ENCODE measurements at places on chromosomes 16 and 17.
A peak's percentile ranks its signal among the peaks of the same experiment; 100 is the strongest.

- DNase-seq = no peak
These were observed 36.9 kb downstream of the TMEM235 start for GRCh38 chr17:78268191-78268874.

- peak; percentile 95 for DNase-seq
These were observed 24.0 kb downstream of the LLGL2 start for GRCh38 chr17:75549246-75550138.

- DNase-seq = peak; percentile 94
These were observed at the start of gene PRRT2 for GRCh38 chr16:29811896-29812665. Gene PRRT2 (plus strand): TSS chr16:29812193. CDS start chr16:29813055, 862 bp downstream.

- DNase-seq = no peak
These were observed 484.9 kb upstream of the WSB1 start for GRCh38 chr17:26809033-26809432.

DNA sequence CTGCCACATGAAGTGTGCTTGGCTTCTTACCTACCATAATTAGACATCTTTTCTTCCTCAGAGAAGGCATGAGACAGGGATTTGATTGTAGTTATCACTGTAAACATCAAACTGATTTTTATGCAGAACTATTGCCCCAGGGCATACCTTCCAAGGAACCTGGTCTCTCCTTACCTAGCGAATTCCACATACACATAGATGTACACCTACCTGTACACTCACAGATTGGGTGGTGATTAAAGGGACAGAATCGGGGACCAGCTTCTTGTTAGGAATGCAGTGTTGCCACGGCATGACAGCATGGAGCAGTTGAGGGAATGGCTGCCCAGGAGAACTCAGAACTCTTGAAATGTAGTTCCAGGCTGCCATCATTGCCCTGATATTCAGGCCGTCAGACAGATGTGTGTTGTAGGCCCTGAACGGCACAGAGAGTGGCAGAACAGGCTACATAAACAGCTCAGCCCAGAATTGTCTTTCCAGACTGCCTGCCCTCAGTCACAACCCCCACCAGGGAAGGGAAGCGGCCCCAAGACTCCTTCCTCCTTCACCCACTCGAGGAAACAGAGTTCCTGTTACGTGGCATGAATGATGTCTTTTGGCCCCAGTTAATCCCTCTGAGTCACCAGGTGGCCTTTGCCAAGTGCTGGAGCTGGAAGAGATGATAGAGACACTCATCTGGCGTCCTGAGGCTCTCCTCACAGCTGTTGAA is 17.8 kb upstream of the NAGLU start:
- DNase-seq = peak; percentile 68

All from NCI-H69 (cell line).